Frontal cortex (tissue), 4 donors: ENCODE measurements at places on chromosomes 6 and 20. TPM values are rescaled to one million over a fixed set of nuclear protein-coding genes. Genes with fewer than 3 reads are reported as not detected.
A peak's percentile ranks its signal among the peaks of the same experiment; 100 is the strongest.

- no peak for DNase-seq
These were observed 5.5 kb downstream of the CST7 start for GRCh38 chr20:24954566-24954965.

Gene PSORS1C2
- total RNA-seq: not detected

DNA sequence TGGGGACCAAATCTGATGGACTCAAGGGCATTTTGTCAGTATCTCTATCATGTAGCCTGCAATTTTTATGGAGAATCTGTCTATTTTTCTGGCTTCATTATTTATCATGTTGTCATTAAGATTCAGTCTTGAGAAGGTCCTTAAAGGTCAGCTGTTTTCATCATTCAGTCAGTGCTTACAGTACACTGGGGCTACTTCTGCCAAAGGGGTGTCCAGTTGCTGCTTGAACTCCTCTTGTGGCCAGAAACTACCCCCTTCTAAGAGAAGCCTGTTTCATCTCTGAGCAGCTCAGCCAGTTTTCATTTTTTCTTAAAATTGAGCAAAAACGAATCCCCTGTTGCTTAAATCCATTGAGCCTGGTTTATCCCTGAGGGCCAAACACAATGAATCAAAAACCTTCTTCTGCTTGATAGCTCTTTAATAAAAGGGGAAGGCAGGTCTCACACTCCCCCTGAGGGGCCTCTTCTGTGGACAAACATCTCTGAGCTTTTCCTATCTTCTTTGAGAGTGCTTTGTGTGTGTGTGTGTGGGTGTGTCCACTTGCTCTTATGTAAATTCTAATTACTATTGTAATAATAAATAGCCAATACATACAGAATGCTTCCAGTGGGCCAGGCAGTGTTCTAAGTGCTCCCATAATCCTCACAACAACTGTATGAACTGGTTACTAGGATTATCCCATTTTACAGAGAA is 172.2 kb downstream of the PLCB1 start:
- no peak for DNase-seq

- no peak for DNase-seq
These were observed 135.6 kb downstream of the GMDS start for GRCh38 chr6:2109796-2110195.

Gene PTCRA
- not detected for total RNA-seq

- no peak for DNase-seq
These were observed 87.0 kb downstream of the HIVEP2 start for GRCh38 chr6:142857796-142858555.

Gene FRK
- total RNA-seq: 0.41 TPM

Gene SSTR4
- 0.41 TPM for total RNA-seq

Gene TAAR9
- total RNA-seq: 0.41 TPM

Gene FAM184A
- 30.2 TPM for total RNA-seq

Gene SUMO4
- 2.4 TPM for total RNA-seq

Gene HLA-DPA1
- 1.6 TPM for total RNA-seq

DNA sequence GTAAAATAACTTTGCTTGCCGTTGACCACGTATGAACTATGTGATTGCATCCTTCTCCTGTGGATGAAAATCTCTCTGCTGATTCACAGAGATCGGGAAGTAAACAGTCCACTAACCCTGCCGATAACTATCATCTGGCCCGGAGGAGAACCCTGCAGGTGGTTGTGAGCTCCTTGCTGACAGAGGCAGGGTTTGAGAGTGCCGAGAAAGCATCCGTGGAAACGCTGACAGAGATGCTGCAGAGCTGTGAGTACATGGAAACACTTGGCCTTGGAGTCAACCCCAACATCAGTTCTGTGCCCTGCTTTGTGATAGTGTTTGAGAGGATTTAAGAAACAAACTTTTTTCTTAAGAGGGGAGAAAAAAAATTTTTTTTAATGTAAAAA is 937 bp downstream of the TAF8 start:
- DNase-seq: no peak

DNA sequence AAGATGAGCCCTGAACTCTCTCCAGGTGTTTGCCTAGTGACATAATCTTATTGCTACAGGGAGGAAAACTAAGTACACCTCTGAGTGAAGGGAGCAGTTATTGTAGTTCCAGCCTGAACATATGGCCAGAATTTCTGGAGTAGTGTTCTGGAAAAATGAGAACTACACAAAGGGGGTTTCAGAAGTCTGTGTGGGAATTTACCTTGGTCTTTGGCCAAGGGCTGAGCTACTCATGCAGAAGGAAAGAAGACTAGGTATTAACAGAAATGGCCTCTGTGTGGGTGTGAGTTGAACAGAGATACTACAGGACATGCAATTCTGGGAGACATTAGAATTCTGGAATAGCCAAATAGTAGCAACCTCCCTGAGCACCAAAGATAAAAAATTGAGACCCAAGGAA is 1009.7 kb upstream of the GJE1 start:
- no peak for DNase-seq

DNA sequence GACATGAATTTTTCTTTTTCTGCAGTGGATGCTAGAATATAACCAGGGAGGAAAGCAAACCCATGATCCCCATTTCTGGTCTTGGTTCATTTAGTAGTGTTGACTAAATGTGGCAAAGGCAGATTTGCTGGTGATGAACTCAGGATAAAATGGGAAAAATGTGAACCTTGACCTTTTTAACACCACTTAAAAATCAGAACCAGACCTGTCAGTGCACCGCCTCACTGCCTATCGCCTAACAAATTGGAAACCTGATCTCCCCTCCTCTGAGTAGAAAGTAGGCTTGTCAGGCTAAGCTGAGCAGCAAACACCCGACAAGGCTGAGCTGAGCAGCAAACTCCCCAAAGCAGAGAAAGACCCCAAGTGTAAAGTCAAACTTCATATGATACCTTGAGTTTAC is 254.8 kb downstream of the FOXC1 start:
- no peak for DNase-seq

GRCh38 chr6:373773-374724 is 17.5 kb upstream of the IRF4 start:
- peak; percentile 62 for DNase-seq

Gene CCN6
- not detected for total RNA-seq

Gene DYNLT1
- 62.8 TPM for total RNA-seq

DNA sequence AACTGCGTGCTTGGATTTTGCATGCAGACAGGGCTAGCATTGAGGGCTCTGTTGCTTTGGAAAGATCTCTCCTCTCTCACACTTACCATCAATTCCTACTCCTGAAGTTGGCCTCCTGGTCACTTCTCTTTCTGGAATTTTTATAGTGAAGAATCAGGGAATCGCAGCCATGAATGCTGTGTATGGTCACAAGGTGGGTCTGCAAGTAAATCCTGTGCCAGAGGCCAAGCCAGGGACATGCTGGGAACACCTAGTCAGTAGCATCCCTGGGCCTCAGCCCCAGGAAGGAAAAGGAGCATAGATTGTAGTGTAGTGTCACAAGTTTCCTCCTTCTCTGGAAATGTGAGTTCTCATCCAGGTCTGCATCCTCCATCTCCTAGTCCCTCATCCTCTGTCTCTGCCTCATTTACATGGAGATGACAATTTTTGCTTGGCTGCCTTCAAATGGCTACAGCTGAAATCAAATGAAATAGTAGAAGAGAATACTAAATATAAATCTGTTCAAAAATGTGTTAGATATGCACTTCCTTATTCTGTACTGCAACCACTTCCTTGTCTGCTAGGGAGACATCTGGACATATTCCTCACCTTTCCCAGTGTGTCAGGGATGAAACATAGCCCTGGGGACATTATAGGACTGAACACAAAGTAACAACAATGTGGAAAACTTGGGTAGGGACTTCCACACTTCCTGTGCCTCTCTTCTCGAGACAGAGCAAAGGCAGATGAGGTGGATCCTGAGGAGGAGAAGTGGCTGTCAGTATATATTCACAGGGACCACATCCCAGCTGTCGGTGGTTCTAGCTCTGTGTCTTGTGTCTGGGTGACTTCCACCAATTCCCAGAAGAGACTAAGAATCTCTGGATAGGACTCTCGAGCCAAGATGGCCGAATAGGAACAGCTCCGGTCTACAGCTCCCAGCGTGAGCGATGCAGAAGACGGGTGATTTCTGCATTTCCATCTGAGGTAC is 17.0 kb downstream of the CST9 start:
- no peak for DNase-seq

- no peak for DNase-seq
These were observed 132.2 kb upstream of the TNFAIP3 start for GRCh38 chr6:137734875-137735182.

Gene HLA-DPB1
- 2.4 TPM for total RNA-seq

Gene SRF
- total RNA-seq: 9.8 TPM

DNA sequence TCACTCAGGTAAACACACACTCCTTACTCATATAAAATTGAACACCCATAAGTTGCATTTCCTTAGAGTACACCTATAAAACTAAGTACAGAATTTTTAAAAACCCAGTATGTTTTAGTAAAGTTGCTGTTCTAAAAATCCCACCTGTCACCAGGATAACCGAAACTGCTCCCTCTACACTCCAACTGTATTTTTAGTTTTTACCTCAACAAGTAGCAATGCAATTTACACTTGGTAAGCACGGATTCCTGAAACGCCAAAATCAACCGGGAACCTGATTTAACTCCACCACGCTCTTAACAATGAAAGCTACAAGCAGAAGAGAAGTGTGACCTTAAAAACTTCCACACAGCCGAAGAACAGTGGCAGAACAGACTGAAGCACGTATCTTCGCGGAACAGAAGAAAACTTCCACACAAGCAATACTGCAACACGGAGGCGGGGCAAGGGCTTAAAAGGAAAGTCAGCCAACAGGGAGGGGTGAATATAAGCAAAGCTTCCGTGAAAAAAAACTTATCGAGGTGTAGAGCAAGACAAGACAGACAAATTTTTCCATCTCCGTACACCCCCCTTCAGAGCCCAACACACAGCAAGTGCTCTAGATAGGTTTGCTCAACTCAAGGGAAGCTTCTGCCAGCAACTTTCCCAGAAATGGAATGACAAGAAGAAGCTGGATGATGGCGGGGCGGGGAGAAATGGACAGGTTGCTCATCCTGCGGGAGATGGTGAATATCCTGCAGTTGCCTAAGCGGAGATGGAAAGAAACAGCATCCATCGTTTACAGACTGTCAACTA is 1.4 kb downstream of the STAU1 start:
- DNase-seq: no peak

DNA sequence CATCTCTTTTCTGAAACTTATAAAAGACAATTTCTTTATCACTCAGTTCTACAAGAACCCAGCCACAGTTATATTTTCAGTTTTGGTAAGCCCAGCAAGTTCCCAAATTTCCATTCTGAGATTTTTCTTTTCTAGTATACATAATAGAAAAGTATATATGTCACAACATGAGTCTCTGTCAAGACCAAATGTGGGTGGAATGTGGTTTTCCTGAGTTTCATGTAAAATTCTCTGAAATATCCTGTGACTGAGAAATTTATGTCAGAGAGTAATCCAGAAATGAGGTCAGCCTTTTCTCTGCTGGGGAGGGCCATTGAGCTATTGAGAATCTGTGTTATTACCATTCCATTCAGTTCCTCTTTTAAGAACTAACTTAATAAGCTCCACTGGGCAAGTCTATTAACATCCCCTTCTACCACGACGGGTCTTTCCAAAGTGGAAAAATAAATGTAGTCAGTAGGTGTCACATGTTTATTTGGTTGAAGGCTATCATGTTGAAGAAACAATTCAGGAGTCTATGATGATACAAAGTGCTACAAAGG is 100.7 kb upstream of the HMGN3 start:
- DNase-seq: no peak

- no peak for DNase-seq
These were observed 296.1 kb upstream of the FLRT3 start for GRCh38 chr20:14633507-14633906.

Gene GLP1R
- total RNA-seq: 0.41 TPM

Gene DCDC2
- total RNA-seq: 2.4 TPM

DNA sequence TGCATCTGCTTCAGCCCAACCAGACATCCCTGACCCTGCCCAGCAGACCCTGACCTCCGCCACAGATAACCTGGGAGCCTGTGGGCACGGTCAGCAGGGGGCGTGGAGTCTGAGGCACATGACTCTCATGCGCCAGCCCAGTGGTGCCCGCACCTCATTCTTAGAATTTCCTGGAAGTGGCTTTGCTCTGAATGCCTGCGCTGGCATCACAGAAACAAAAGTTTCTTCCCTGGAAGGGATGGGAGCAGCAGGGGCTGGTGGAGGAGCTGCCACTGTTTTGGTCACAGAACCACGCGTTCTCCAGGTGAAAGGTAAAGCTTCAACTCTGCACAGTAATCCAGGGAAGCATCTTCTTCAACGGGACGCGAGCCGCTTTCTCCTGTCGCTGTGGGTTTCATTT is 67.9 kb upstream of the DUSP22 start:
- DNase-seq: no peak

DNA sequence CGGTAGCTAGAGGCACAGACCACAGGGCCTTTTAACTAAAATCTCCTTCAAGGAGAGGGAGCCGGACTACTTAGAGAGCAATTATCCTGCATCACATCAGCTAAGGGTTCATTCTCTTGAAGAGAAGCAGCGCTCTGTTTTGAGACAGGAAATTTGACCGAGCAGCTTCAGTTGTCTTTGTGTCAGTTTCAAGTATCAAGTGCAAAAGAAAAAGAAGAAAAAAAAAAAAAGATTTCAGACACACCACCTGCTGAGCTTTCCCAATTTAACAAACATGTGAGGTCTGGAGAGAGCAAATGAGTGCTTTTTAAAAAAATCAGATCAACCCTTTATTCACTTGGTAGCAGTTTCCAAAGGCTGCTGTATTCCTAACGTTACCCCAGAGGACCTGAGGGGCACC is 273.5 kb upstream of the POU3F2 start:
- no peak for DNase-seq

Gene OR12D3
- total RNA-seq: not detected

- no peak for DNase-seq
These were observed 84.2 kb downstream of the EZR start for GRCh38 chr6:158735009-158735408.

Gene APOM
- 0.41 TPM for total RNA-seq

DNA sequence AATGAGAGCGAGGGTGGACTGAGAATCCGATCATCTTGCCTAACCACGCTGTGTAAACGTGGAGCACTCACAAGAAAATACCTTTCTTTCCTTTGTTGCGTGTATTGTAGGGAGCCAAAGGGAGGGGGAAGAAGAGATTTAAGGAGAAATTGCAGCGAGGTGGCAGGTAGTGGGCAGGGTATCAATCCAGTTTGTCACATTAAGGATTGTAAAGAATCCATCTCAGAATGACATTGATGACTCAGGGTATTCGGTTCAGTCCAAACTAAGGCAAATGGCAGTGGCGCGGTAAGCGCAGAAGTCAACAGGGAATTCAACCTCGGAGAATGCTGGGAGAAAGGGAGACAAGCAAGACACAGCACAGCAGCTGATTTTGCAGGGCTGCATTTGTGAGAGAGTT is 146.2 kb downstream of the ID4 start:
- no peak for DNase-seq
